ENCODE measurements at places on chromosomes 13 and 19.

GRCh38 chr19:54451331-54451871 lies 2.4 kb downstream of the LENG8 start:
- DNase-seq = no peak

DNA sequence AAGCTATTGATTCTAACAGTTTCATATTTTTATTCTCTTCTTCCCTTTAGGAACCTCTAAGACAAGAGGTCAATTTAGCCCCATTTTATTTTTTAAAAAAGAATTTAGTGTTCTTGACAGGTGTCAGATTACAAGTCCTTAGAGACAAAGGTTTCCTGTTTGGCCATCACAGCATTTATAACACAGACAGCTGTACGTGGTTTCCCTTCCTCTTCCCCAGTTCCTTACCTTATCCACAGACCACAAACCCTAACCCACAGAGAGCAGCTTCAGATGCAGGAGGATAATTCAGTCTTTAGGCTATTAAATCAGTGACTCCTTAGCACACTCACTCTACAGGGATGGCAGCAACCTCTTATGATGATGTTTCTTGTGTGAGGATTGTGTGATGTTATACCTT lies 1210.1 kb downstream of the DIAPH3 start:
- DNase-seq = no peak

DNA sequence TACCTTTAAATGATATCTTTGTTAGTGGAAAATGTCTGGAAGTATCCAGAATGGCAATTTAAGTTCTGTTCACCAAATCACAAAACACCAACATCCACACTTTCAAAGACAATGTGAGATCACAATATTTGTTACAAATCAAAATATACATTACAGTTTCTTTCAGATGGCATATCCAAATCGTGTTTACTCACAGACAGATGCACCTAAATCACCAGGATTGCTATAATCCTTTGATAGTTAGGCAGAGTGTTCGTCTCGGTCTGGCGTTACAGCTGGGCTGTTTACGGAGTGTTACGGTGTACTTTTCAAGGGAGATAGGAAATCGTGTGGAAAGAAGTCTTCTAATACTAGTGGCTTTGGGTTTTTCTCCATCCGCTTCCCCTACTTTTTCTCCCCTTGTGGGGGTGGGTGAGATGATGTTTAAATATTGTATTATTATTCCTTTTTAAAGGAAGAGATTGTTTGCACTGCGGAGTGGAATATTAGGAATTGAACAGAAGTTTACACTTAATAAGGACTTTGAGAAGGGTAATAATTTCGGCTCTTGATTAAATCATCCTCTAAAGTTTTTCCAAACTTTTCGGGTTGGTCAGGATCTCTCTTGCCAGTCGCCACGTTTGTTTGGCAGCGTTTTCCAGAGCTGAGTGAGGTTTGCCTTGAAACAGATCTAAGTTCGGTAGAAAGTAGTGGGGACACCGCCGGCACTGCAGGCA lies 1.8 kb downstream of the MAB21L1 start:
- no peak for DNase-seq

GRCh38 chr13:37473035-37473434 lies 125.5 kb downstream of the POSTN start:
- DNase-seq = peak; percentile 31

DNA sequence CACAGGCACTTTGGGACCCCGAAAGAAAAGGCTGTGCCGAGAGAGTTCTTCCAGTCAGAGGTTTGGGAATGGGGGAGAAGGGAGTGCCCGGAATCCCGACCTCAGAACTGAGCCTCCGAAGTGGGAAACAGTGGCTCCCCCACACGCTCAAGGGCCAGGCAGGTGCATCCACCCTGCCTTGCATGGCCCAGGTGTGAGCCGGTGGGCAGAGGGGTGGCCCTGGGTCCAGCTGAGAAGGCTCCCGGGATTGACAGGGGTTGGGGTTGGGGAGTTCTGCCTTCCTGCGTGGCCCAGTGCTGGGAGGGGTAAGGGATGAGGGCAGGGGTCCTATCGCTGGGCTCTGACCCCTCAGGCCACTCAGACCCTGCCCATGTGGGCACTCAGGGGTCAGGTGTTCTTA lies 163.5 kb upstream of the TUBA3C start:
- no peak for DNase-seq

DNA sequence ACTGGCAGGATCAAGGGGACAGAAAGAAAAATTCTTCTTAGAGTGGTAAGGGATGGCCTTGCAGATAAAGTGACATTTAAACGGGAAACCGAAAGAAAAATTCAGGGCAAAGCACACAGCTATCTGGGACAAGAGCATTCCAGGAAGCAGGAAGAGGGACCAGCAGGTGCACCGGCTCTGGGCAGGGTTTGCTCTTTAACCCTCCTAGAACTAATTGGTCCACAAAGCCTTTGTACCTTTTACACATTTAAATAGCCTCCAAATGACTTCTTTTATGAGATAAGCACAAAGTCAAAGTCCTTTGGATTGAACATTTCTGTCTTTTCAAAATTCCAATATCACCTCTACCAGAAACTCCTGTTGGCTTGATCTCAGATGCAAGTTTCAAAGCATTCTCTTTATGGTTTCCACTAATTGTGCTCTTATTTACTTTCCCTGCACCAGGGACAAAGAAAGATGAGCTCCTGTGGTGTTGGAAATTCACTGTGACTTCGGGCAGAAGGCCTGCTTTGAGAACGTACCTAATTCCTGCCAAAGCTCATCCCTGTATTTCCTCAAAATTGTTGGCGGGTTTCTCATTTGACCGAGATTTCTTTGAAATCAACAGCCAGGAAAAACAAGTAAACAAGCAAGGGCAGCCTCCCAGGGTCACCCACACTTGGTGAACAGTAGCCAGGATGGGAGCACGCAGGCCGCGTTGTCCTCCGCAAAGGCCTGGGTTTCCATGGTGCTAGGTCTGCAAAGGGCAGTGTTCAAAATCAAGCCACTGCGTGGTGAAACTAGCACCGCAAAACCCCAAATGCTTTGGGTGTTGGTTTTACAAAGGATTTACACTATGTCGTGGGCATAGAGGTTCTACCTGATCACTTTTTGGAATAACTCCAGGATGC lies 98.6 kb downstream of the IRS2 start:
- no peak for DNase-seq

DNA sequence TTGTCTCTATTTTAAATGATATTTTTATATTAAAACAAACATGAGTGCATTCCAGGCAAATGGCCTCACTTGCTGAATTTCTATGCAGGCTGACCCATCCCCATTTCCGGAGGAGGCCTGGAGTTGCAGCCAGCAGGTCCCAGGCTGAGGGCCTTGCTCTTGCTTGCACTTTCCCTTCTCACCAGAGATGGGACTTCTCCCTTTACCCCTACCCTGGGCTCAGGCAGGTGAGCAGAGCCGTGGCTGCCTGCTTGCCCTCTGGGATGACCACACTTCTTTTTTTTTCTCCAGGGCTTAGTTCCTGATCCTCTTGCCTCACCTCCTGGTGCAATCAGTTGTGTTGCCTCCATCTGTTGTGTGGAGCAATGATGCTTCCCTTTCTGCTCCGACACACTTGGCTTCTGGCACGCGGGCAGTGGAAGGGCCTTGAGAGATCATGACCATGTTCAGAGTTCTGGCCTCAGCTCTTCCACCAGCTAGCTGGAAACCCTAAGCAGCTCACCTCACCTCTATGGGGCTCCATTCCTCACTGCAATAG lies 11.1 kb upstream of the OLFM4 start:
- DNase-seq = no peak

GRCh38 chr19:42306646-42307045 lies 4.2 kb upstream of the PAFAH1B3 start:
- DNase-seq = no peak

- no peak for DNase-seq
Measured at GRCh38 chr19:55487924-55488687, at the start of gene SSC5D. SSC5D (plus strand) TSS chr19:55488436; CDS start chr19:55488590, 154 bp downstream.

- no peak for DNase-seq
Measured at GRCh38 chr13:109998684-109999533, 212.5 kb upstream of the IRS2 start.

DNA sequence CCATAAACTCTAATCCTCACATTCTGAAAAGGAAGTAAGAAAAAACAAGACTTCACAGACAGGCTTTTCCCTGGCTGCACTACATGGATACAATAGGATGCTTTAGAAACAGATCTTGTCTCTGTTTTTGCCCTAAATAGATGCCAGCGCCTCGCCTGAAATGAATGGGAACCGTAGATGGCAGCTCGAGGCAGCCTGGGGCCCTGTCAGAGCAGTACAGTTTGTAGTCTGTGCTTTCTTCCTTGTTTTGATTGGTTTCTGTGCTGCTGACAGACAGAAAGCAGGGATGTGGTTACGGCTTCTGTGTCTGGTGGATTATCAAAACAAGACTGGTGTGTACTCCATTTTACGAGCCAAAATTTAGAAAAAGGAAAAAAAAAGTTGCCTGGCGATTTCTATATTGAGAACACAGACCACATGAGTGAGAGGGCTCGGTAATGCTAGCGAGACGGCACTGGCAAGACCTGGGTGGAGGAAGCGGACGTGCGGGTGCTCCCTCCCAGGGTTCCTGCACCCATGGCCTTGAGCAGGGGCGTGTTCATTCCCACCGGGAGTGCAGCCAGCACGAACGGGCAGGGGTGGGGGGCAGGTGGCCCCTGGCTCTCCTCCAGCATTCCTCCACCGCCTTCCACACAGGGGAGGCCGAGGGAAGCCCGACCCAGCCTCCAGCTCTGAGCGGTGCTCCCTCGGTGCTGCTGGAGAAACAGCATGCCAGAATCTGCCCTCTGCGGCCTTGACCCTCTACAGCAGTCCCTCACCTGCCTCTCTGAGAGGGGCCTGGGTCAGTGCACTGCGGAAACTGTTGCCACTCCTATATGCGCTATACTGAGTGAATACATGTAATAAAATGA lies 37.6 kb upstream of the C1QTNF9 start:
- no peak for DNase-seq

DNA sequence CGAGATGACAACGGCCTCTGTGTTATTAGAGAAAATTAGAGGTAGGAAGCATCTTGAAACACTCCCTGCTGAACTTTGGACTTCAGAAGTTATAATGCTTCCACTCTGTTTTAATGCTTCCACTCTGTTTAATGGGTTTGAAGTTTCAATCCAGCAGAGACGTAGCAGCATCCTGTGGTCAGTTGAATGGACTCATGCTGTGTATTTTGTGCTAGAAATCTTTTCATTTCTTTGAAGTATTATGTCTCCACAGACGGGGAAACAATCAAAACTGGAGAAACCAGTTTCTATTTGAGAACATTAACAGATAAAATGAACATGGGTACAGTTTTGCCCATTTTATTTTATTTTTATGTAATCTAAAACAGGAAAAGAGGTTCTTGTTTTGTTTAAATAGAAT lies 1736.2 kb downstream of the SLITRK5 start:
- no peak for DNase-seq

GRCh38 chr19:20999731-21000352 lies 20.6 kb upstream of the ZNF430 start:
- DNase-seq = peak; percentile 50

- peak; percentile 48 for DNase-seq
Measured at GRCh38 chr19:41795031-41795461, 1.3 kb upstream of the CEACAM3 start.

DNA sequence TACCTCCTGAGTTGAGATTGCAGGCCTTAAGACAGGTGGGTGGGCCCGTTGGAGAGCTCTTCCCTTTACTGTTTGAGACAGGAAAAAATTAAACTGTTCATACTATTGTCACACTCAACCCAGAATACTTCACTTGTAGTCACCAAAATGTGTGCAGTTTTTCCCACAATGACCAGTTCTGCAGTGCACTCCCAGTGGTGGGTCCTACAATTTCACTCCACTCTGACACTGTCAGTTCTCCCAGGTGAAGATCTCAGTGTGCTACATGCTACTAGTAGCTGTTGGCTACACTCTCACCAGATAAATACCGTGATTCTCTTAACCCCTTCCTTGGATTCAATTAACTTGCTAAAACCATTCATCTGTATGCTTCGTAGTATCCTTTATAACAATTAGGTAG lies 2.9 kb downstream of the ZNF665 start:
- no peak for DNase-seq

- DNase-seq = no peak
Measured at GRCh38 chr13:43652760-43653159, 134.0 kb downstream of the ENOX1 start.

DNA sequence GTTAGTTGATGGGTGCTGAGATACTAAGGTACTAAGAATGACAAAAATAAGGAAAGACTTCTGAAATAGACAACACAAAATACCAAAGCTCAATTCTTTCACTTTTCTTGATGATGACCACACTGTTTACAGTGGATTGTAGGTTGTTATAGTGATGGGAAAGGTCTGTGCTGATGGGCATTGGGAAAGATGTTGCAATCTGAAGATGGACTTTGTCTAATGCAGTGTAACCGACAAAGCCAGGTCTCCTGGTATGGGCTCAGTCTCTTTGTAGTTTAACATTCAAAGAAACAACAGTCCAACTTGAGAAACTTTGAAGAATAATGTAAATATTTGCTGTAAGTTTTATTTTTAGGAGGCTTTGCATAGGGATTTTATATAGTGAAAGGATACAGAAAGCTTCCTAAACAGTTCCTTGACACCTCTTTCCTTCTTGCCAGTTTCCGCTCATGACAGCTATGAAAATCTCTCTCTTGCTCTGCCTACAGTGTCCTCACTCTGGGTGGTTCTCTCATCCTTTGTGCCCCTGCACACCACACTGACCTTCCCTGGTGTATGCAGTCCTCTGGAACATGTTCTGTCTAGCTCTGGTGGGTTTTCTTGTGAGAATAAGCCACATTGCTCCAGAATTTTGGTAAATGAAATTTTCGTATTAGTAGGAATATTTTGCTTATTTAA lies 172.2 kb downstream of the KCNRG start:
- DNase-seq = no peak

Measured in iPS DF 6.9 (cell line).